ENCODE measurements at places on chromosomes 3 and 15.

DNA sequence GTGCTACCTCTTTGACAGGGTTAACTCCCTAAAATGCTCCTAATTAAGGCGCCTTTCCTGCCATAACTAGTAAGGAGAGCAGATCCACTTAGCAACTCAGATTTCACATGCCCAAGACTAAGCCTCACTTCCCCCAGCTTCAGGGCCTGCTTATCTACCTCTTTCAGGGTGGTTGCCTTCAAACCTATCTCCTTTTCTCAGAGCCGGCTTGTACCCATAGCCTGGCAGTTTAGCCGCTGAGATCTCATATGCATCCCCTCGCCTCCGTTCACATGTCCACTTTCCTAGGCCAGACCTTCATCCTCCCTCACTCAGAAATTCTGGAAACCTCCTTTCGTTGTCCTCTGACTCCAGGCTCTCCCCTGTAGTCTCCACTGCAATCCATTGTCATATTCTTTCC, 1.0 kb upstream of the FSTL1 start:
- DNase-seq = no peak

GRCh38 chr3:61828184-61828874, 267.0 kb downstream of the PTPRG start:
- no peak for DNase-seq

DNA sequence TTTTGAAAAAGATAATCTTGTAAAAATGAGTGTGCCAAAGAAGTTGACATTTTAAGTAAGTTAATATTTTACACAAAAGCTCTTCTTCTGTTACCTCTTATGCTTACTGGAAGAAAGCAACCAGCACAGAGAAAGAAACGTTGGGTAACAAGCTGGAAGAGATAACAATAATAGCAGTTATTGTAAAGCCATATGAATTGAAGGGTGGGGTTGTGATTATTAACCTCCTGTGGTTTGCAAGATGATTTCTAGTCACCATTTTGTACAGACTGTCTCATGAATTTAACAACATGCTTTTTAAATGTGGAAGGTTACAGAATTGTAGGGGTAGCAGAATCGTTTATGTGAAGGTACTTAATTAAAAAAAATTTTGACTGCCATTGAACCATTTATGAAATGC, 9.2 kb downstream of the RAP2B start:
- DNase-seq = no peak

- peak; percentile 65 for DNase-seq
Measured at GRCh38 chr15:90530250-90531051, 728 bp downstream of the CRTC3 start.

GRCh38 chr15:72503147-72503546, 29.0 kb downstream of the ARIH1 start:
- DNase-seq = peak; percentile 18

DNA sequence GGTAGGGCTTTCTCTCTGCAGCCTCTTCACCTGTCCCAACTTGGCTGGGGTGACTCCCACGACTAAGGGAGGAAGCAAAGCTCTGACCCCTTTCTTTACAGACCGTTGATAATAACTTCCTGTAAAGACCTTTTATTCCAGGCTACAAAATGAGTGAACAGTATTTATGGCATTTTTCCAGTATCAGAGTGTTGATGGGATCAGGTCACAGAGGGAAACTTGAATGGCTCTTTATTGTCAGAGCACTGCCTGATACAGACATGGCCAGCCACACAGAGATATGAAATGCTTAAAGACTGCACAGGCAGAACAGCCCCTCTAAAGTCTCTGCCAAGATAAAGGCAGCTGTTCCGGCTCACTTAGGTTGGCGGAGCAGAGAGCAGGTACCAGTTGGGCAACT, 1033.9 kb upstream of the NR2F2 start:
- no peak for DNase-seq

GRCh38 chr3:132550579-132551305, 46.3 kb upstream of the ACKR4 start:
- DNase-seq = no peak
